ENCODE measurements at places on chromosomes 12 and 14.

DNA sequence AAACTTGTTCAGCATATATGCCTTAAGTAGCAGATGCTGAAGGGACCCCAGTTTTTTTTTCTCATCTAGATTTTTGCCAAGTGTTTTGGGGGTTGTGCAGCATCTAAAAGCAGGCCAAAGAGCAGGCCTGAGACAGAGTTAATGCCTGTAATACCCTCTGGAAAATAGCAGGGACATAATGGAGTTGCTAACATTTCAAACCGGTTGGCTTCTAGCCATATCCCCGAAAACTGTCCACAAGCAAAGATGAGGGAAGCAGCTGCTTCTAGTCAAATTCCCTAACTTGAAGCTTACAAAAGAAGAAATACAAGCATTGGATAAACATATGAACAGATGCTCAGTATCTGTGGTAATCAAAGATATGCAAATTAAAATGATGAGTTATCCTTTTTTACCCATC is 52.1 kb upstream of the AEBP2 start:
- no peak for DNase-seq

DNA sequence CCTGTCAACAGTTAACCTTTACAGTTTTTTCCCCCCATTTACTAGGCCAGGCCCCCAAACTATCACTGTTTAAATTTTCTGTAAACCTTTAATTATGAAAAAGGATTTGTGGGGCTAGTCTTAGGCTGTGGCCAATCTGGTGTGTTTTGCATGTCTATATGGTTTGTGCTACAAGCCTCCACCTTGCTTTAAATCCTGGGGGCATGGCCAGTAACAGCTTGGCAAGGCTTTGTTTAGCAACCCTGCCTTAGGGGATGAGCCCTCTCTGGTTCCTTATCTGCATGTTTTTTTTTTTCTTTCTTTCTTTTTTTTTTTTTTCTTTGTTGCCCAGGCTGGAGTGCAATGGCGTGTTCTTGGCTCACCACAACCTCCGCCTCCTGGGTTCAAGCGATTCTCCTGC is 102.7 kb downstream of the KCNMB4 start:
- DNase-seq = no peak

GRCh38 chr12:2094597-2094996 is 41.8 kb downstream of the CACNA1C start:
- no peak for DNase-seq

- no peak for DNase-seq
Measured at GRCh38 chr12:79614730-79615129, 76.0 kb downstream of the PAWR start.

DNA sequence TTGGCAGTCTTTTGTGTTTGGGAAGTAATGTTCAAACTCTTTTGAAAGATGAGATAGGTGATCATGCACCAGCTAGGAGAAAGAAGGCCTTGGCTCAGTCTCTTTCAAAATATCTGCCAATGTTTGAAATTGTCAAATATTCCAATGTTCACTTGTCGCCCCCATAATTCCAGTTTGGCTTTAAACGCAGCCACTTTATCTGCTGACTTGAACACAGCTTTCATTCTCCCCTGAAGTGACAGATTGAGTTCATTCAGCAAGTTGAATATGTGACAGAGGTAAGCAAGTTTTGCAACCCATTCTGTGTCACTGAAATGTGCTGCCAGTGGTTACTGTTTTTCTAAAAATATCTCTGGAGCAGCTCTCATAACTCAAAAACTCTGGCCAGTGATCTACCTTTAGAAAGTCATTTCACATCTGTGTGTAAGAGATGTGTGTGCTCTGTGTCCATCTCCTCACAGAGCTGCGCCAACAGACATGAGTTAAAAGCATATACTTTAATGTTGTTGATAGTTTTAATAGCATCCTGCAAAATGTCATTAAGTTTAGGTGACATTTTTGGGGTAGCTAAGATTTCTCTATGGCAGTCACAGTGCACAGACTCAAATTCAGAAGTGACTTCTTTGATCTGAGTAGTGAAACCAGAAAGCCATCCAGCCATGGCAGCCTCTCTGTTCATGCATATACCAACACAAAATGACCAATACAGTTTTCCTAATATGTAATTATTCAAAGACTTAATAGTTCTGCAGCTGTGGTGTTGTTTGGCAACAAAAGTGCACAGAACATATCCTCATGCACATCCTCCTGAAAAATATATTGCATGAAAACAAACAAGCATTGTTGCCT is 614.3 kb upstream of the MIS18BP1 start:
- DNase-seq = no peak

Measured in activated T-helper 1 cell treated with anti-CD3 and anti-CD28 coated beads, Interleukin-2, amount 50 U/mL, for 16 hours (primary cell).